ENCODE measurements at places on chromosomes 7 and 10.

DNA sequence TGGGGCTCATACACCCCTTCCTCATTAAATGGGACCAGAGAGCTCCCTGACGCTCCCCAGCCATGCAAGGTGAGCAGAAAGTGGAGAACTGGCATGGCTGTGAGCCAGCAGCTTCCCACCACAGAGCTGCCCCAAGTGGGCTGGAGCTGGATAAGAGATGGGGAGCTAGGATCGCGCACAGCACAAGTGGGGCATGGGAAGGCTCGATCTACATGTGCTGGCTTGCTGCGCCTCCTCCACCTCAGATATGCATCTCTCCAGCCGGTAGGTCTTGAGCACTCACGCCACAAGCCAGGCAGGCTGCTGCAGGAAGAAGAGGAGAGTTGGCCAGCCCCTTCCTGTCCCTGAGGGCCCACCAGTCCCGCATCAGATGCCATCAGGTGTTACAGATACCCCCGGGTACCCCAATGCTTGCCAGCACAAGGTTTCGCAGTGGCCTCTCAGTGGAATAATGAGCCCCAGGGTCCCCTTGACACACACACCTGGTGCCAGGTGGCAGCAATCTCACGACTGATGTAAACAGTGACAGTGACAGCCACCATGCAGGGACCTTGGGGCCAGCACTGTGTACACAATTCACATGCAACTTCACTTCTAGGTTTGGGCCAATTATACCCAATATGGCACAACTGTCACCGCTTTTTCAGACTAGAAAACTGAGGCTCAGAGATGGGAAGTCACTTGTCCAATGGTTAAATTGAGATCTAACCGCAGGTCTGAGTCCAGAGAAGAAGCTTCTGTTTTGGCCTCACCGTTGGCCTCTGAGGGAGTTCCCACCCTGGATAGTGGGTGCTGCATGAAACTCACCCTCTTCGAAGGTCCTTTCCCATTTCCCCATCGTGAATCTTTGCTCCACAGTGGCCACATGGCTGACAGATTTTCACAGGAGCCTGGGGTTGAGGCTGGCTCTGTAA lies 79.3 kb downstream of the OAT start:
- no peak for DNase-seq

- no peak for DNase-seq
Measured at GRCh38 chr7:44066494-44067063, 1.2 kb upstream of the PGAM2 start.

- DNase-seq = no peak
Measured at GRCh38 chr10:123249894-123250293, 95.7 kb downstream of the BUB3 start.

DNA sequence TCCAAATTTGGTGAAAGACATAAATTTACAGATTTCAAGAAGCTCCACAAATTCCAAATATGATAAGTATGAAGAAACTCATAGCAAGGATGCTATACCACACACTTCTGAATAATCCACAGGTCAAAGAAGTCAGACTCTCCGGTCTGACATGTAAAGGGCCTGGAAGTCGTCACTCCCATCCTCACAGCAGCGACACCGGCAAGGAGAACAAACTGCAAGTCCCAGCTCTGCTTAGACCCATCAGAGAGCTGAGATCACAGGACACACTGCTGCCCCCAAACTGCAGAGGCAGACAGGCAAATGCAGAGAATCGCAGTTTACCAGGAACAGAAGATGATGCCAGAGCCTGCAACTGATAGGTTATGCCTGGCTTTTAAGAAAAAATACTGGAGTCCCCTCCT lies 62.0 kb downstream of the AMZ1 start:
- DNase-seq = no peak

DNA sequence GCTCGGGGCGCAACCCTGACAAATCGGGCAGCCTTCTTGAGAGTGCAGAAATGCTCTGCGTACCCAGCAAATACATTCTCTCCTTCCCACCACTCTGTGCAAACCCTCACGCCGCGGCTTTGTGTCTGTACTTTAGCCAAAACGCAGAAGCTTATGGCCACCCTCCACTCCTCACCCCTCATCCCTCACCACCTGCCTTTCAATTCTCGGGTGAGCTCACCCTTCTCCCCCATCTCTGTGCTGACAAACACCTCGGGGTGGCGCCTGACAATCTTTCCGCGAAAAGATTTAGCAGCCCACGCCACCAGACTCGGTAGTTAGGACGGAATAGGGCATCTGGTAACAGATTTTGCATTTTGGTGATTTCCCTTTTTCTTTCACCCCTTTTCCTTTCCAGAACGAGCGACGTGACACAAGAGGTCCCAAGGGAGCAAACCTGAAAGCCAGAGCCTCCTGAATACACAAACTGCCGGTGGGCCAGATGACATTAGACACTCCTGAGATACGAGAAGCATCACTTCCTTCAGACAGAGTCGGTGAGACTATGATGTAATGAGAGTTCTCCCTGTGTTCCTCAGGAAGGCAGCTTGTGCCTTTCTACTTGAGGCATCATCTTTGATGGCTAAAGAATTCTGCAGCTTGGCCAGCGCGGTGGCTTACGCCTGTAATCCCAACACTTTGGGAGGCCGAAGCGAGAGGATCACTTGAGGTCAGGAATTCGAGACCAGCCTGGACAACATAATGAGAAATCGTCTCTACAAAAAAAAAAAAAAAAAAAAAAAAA lies 671 bp upstream of the ATAD1 start:
- DNase-seq = peak; percentile 52

GRCh38 chr7:151428378-151429236 lies 11.3 kb downstream of the CRYGN start:
- no peak for DNase-seq

GRCh38 chr10:130998046-130998435 lies 313.5 kb downstream of the TCERG1L start:
- no peak for DNase-seq

DNA sequence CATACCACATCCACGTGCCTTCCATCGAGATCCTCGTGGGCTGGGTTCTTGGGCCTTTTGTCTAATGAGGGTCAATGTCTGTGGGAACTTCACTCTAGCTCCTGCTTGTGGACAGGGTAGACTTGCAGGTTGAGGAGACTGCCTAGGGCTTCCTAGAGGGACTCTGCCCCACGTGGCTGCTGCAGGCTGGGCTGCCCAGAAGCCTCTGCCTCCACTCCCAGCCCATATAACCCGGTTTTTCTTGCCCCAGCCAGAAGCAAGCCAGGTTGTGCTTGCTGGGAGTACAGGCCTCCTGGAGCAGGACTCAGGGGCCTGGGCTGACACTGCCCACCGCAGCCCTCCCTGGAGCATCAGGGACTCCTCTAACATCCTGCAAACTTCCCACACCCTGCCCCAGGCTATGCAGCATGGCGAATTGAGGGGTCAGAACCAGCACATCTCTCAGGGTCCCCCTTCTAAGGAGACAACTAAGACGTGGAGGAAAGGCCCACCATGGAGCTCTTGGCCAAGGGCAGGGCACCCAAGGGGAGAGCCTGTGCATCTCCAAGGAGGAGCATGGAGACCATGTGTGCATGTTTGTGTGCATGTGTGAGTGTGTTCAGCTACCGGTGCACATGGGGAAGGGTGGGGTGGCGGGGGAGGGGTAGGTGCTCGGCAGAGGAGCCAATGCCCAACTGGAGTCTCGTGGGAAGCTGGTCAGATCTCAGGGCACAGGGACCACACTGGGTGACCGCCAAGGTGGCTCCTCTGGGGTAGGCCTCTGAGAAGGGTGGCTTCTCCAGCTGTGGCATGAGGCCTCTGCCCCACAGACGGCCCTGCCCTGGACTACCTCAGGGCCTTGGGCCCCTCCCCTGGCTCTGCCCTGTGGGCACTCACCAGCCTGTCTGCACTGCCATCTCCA lies 62.6 kb downstream of the RASGEF1A start:
- DNase-seq = no peak

- no peak for DNase-seq
Measured at GRCh38 chr7:95525503-95525902, 39.8 kb downstream of the ASB4 start.

GRCh38 chr10:12538491-12538995 lies 189.2 kb downstream of the CAMK1D start:
- no peak for DNase-seq

DNA sequence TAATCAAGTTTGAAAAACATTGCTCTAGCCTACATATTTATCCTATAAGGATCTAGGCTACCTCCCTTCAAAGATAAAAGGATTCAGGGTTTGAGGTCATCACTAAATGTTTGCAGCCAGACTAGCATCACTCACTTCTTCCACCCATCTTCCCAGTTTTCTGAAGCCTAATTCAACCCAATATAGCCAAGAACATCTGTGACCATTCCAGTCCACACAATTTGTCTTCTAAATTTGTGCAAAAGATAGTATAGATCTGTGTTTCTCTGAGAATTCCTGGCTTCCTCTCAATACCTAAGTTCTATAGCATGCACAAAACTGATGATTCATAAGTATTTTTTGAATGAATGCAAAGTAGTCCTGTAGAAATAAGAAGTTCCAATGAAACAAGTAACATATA lies 103.0 kb upstream of the CDK1 start:
- DNase-seq = no peak

GRCh38 chr10:29713450-29713849 lies 78.7 kb upstream of the SVIL start:
- no peak for DNase-seq

DNA sequence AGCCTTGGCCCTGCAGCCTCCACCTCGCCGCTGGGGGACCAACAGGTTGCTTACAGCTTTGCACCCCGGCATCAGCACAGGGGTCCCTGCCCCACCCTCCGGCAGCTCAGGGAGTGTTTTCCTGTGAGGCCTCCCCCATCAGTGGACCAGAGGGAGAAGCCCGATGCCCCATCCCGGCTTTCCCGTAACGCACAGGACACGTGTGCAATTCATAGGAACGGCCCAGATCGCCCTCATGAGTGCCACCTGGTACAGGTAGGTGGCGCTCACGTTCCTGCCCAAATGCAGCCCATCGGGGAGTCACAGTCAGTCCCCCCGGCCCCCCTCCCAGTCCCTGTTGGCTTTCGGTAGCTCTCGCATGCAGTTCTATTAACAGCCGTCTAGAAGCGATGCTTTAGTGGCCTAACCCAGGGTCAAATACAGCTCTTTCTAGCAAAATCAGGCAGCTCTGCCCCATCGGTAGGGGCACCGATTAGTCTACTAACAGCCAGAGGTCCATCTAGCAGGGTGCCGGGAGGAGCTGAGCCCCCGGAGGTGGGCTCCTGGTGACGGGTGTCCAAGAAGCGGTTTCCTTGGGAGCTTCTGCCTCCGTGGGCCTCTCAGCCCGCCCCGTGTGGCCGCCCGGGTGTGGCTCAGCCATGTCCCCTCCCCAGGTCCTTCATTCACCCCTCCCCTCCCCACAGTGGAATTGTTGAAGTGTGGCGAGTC lies 48.4 kb upstream of the GTF2IRD1 start:
- no peak for DNase-seq

- no peak for DNase-seq
Measured at GRCh38 chr7:43769281-43769680, 10.8 kb downstream of the BLVRA start.

Measured in activated effector memory CD4-positive, alpha-beta T cell treated with Interleukin-2 at 50 U/mL for 16 hours (primary cell).